ENCODE measurements at places on chromosomes 2 and 18.

- DNase-seq, result no peak
Observed at GRCh38 chr2:186713691-186714090, 19.8 kb downstream of the FAM171B start.

DNA sequence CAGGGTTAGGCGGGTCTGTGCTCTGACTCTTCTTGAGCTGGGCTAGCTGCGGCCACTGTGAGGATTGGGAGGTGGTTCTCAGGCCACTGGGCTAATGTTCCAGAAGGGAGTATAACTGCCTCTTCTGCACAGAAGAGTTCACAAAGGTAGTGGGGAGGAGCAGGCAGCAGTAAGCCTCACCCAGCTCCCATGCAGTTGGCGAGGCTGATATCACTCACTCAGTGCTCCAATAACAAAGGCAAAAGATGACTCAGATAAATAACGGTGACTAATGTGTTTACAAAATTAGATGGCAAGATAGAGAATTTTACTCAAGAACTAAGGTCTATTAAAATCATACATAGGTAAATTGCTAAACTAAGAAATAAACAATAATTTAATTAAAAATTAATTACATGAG, 174.2 kb upstream of the TMEM200C start:
- DNase-seq, result no peak

DNA sequence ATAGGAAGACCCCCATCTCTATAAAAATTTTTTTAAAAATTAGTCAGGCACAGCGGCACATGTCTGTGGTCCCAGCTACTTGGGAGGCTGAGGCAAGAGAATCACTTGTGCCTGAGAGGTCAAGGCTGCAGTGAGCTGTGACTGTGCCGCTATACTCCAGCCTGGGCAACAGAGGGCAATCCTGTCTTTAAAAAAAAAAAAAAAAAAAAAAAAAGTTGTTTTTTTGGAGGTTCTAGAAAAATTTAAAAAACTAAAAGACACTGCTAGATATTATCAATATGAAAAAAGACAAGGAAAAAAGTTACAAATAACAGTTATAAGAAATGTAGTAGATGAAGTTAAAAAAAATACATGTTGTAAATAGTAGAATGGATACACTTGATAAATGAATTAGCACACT, 56.1 kb upstream of the C2orf15 start:
- no peak for DNase-seq

GRCh38 chr2:61229936-61230335, 67.9 kb downstream of the C2orf74 start:
- no peak for DNase-seq

GRCh38 chr2:143787674-143788073, 658.5 kb downstream of the ARHGAP15 start:
- DNase-seq, result no peak

GRCh38 chr2:153004627-153005026, 286.2 kb downstream of the ARL6IP6 start:
- DNase-seq, result no peak

GRCh38 chr2:27779417-27780055, 8.0 kb downstream of the MRPL33 start:
- DNase-seq, result no peak

DNA sequence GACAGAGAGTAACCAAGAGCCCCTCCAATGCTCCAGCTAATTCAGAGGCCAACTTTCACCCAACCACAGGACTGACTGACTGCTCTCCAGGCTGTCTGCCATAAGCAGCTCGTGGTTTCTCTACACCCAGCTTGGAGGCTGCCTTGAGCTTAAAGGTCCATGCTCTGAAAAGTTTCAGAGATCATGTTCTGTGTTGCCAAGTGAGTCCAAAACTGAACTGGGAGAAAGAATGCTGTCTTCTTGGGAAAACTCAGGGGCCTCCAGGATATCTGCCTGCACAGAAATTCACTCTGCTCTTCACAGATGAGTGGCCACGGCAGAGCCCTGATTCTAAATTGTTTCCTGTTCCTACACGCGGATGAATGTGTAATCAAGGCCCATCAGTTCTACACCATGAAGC, 51.1 kb downstream of the LPIN2 start:
- peak; percentile 13 for DNase-seq

GRCh38 chr2:174333017-174333371, 1.8 kb upstream of the SP9 start:
- DNase-seq, result peak; percentile 4

GRCh38 chr2:140584471-140584870, 1546.3 kb downstream of the LRP1B start:
- no peak for DNase-seq

DNA sequence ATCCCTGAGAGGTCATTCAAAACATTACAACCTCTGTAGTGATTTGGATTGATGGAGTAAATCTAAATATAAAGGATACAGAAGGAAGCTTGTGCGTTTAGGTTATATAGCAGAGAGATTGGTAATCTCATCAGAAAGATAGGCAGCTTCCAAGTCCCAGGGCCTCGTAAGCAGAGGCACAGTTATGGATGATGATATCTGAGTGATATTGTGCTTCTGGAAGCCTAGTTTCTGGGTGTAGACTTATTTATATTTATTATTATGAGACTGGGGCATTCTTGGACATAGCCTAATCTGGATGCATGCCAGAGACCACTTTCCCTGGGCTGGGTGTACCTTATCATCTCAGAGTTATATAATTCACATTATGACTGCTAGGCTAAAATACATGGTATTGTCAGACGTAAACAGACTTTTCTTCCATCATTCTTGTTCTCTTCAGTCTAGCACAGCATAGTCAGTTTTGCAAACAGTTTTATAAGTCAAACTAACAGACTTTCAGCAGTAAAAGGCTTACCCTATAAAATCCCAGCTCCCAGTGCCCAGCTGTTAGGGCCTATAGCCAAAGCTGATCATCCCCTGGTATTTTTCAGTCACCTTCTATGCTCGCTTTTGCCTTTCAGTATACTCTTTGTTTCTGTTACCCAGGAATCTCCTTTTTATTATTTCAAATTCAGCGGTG, 47.9 kb downstream of the RAB3GAP1 start:
- peak; percentile 13 for DNase-seq
